NCI-H187 treated with DMSO at 0.1 percent for 48 hours (cell line): ENCODE measurements at places on chromosomes 5 and 9.

GRCh38 chr9:76626141-76626540 is 138.1 kb upstream of the PCA3 start:
- no peak for DNase-seq

DNA sequence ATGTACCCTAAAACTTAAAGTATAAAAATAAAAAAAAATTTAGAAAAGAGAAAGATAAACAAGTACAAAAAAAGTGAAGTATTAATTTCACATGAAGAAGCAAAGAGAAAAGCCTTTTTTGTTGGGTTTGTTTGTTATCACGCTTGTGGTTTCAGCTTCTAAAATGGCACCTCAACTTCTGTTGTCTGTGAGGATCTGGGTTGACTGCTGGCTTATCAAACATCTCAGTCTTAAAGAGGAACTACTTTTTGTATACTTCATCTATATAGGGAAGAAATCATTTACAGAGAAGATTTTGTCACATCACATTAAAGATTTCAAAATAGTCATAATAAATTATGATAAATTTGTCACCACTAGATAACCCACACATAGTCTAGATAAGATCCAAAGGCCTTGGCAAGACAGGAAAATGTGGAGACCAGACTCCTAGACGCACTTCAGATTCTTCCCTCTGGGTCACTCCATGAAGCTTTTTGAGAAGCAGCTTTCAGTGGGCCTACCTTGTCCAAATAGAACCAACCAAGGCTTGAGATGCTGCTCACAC is 8.8 kb upstream of the ADGRV1 start:
- no peak for DNase-seq

DNA sequence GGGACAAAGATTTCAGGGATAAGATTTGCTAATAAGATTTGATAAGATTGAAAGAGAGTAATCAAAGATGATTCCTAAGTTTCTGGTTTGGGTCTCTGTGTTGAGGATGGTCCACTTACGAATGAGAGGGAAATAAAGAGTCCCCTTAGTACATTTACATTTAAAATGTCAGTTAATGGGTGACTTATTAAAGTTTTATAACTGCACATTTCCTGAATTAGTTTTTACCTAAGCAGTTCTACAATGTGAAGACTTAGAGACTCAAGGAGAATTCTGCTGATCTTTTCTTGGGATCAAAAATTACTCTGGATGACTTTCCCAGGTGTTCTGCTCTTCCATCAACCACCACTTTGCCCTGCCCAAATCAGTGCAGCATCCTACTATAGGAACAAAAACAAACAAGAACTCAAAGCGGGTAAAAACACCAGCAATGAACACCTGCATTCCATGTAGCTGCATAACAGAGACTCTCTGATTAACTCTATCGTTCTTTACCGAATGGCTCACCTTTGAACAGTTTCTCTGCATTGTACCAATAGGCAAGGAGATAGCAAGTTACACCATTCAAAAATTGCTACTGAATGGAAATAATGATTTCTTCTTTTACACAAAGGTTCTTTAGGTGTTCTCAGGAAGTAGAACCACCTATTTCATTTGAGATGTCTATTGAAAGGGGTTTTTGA is 65.3 kb downstream of the PRLR start:
- no peak for DNase-seq

DNA sequence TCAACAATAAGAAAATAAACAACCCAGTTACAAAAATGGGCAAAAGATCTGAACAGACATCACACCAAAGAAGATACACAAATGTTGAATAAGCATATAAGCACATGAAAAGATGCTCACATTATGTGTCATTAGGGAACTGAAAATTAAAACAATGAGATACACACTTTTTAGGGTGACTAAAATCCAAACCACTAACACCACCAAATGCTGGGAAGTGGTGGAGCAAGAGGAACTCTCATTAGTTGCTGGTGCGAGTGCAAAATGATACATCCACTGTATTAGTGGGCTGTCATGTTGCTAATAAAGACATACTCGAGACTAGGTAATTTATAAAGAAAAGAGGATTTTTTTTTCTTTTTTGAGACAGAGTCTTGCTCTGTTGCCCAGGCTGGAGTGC is 329.1 kb downstream of the TMEM38B start:
- DNase-seq: no peak

GRCh38 chr9:92294297-92294676 is 790 bp upstream of the IARS1 start:
- DNase-seq: no peak

GRCh38 chr5:92508271-92508670 is 1072.7 kb downstream of the NR2F1-AS1 start:
- no peak for DNase-seq

- no peak for DNase-seq
Observed at GRCh38 chr9:34579104-34579807, 10.3 kb downstream of the CNTFR start.

DNA sequence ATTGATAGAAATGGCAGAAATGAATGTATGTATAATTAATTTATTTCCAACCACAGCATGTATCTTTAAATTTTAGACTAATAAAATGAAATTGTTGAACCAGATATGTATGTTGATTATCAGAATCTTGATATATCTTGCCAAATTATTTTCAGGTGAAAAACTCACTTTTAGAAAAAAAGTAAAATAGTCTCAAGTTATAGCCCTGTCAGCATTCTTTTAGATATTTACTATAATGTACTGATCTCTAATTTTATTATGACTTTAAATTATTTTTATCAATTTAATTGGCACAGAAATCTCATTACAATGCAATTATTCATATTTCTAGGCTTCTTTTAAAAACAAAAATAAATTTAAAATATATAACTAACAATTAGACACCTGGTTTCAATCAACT is 1990.4 kb upstream of the CDH6 start:
- no peak for DNase-seq

GRCh38 chr5:57859626-57860025 is 377.0 kb upstream of the ACTBL2 start:
- no peak for DNase-seq

- DNase-seq: no peak
Observed at GRCh38 chr9:124661271-124661670, 109.8 kb downstream of the NR6A1 start.

DNA sequence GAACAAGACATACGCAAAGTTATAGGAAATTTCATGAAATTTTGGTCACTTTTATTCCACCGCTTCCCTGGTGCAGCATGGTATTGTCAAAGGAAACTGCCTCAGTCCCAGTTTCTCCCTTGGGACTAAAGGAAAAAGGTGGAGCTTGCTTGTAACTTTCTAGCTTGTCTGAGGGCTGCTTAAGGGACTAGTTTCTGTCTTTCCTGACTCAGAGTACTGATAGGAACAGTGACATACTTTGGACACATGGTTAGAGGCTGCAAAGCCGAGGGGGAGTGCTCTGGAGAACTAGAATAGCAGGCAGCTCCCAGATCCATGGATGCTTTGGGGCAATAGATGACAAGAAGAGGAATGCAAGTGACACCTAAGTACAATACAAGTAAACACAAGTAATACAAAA is 136.7 kb downstream of the CDC42SE2 start:
- DNase-seq: no peak

DNA sequence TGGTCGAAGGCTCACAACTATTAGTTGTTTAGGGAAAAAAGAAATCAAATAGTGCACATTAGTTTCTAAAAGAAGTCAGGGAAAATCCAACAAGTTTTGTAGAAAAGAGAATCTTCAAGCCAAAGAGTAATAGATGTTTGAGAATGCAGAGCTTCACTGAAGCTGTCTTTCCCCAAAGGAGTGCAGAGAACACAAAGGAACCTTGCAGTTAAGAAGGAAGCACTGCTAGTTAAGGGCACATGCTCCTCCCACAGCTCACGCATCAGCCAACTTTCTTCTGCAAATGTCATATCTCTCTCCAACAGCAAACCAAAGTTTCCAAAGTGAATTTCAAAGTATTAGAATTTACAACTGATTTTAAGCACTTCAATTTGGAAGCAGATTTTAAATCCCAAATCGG is 116.4 kb upstream of the FST start:
- DNase-seq: no peak

DNA sequence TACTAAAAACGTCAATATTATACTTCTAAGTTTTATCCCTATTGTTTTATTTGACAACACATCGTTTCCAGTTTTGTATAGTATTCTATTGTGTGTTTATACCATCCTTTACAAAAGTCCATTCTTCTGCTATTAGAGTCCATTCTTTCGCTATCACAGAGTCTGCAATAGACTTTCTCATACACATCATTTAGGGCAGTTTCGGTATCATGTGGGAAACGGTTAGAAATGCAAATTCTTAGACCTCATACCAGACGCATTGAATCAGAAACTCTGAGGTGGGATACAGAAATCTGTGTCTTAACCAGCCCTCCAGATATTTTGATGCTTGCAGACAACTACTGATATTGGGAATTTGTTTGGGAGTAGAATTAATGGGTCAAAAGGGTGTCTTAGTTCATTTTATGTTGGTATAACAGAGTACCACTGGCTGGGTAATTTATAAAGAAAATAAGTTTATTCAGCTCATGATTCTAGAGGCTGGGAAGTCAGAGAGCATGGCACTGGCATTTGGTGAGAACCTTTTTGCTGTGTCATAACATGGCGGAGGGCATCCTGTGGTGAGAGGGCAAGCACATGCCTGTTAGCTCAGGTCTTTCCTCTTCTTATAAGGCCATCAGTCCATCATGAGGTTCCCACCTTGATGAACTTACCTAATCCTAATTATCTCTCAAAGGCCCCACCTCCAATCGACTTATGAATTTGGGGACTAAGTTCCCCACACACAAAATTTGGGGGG is 21.1 kb downstream of the CARTPT start:
- DNase-seq: no peak

GRCh38 chr9:2228132-2228531 is 213.0 kb downstream of the SMARCA2 start:
- DNase-seq: peak; percentile 17

DNA sequence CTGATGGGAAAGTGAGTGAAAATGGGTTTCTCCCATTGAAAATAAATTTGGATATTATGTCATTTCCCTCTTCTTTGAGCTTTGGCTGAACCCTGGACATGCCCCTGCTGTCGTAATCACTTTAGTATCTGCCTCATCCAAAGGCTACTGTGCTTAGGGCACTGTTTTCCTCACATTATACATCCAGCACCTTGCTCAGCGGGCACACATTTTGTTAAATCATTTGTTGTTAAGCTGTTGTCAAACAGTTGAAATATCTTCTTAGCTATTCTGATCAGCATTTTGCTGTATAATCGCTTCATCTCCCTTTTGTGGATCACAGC is 352.7 kb upstream of the CD180 start:
- DNase-seq: no peak

GRCh38 chr9:84874596-84874995 is 205.1 kb downstream of the NTRK2 start:
- no peak for DNase-seq

GRCh38 chr5:34057118-34057517 is 14.1 kb upstream of the C1QTNF3 start:
- DNase-seq: no peak

DNA sequence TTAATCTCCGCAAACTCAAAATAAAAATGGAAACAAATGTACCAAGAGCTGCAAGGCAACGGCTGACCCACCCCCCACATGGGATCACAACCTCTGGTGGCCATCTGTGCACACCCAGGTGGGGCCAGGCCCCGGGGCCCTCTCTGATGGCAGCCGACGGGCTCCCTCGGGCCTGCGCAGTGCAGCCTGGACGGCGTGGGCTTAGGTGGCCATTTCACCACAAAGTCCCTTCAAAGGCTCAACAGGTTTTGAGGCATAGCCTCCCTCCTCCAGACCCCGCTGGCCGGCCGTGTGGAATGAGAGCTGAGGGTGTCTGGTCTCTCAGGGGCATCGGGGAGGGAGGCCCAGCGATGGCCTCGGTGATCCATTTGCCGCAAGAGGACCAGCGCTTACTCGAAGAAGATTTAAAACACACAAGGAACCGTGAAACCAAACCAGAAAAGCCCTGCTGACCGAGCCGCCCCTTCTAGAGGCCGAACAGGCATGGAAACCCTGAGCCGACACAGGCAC is 42.7 kb upstream of the CEP72 start:
- no peak for DNase-seq

- DNase-seq: no peak
Observed at GRCh38 chr9:129750013-129750638, 2.7 kb downstream of the PTGES start.

- no peak for DNase-seq
Observed at GRCh38 chr5:11322133-11322532, 561.1 kb upstream of the DAP start.

DNA sequence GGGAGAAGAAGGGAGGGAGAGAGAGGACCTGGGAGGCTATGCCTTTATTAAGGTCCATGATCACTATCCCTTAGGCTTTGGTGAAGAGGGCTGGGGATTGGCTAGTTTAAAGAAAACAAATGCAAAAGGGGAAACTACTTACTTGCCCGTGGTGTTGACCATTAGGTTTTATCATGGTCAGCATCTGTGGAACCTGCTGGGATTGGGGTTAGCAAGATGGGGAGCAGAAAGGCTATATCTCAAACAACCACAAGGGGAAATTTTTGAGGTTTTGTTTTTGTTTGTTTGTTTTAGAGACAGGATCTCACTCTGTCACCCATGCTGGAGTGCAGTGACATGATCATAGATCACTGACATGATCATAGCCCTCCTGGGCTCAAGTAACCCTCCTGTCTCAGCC is 9.0 kb upstream of the RAD23B start:
- DNase-seq: no peak

DNA sequence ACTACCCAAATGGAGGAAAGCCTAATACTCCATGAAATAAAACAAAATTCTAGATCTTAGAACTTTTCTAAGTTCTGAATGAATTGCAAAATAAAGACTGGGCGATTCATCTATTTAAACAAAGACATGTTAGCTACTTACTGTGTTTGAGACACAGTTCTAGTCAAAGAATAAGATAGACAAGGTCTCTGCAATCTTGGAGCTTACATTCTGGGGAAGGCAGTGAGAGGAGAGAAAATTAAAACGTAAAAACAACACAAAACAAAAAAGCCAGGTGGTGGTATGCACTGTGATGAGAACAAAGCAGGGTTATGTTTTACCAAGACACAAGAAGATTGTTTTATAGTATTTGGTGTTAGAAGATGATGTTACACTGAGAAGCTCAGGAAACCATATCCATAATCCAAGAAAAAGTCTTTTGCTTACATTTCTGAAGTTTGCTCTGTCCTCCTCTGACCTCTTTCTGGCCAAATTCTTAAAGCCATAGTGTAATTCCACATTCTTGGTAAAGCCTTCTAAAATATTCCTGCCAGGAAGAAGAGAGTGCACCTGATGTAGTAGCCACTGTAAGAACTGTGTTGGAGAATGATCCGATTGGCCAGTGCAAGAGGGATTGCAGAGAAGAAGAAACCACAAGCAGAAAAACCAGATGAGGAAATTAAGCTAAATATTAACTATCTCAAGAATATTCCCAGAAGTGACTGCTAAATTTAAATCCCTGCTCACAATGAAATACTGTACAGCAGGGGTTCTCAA is 218.4 kb downstream of the PCSK1 start:
- no peak for DNase-seq

- DNase-seq: no peak
Observed at GRCh38 chr5:44774279-44774880, 34.4 kb upstream of the MRPS30 start.
